Activated naive CD8-positive, alpha-beta T cell treated with anti-CD3 and anti-CD28 coated beads for 36 hours (primary cell): ENCODE measurements at places on chromosomes 16 and 17. TPM values are rescaled to one million over a fixed set of nuclear protein-coding genes. Genes with fewer than 3 reads are reported as not detected.

GRCh38 chr17:57158795-57159194 is 73.7 kb downstream of the AKAP1 start:
- H3K36me3 ChIP-seq, result peaks cover 1% of the 10 kb centered on the region
- no peak overlapping the region for H3K27ac ChIP-seq
- no peaks in the 10 kb centered on the region for H3K4me1 ChIP-seq
- no peaks in the 10 kb centered on the region for H3K27me3 ChIP-seq

- H3K4me1 ChIP-seq, result peaks cover 2% of the 10 kb centered on the region
- no peak overlapping the region for H3K27ac ChIP-seq
- no peaks in the 10 kb centered on the region for H3K27me3 ChIP-seq
- DNase-seq, result no peak
Measured at GRCh38 chr16:74682556-74682955, 15.9 kb upstream of the RFWD3 start.

DNA sequence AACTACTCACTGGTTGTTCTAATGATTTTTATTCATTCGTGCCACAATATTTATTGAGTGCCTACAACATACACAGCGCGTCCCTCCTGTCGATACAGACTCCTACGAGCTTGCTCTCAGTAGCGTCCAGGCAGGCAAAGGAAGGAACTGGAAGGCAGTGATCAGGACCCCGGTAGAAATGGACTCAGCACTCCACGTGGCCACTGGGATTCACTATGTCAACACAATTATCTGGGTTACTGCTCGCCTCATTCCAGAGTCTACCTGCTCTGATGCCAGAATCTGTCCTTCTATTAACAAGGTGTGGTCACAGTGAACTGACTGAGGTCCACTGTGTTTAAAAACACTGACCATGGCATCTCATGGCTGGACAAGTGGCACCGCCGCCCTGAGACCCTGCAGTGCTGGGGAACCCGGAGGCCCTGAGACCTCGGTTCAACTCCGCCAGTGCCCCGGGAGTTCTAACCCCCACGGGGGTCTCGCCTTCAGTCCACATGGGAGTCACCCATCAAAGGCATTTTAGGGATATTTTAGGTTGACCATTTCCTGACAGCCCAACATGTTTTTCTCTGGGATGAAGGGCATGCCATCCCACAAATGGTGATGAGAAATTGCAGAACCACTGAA is 71.4 kb downstream of the ZFHX3 start:
- no peak overlapping the region for H3K27ac ChIP-seq
- H3K4me3 ChIP-seq, result no peak overlapping the region
- H3K4me1 ChIP-seq, result no peaks in the 10 kb centered on the region
- no peaks in the 10 kb centered on the region for H3K27me3 ChIP-seq
- no peak for DNase-seq

DNA sequence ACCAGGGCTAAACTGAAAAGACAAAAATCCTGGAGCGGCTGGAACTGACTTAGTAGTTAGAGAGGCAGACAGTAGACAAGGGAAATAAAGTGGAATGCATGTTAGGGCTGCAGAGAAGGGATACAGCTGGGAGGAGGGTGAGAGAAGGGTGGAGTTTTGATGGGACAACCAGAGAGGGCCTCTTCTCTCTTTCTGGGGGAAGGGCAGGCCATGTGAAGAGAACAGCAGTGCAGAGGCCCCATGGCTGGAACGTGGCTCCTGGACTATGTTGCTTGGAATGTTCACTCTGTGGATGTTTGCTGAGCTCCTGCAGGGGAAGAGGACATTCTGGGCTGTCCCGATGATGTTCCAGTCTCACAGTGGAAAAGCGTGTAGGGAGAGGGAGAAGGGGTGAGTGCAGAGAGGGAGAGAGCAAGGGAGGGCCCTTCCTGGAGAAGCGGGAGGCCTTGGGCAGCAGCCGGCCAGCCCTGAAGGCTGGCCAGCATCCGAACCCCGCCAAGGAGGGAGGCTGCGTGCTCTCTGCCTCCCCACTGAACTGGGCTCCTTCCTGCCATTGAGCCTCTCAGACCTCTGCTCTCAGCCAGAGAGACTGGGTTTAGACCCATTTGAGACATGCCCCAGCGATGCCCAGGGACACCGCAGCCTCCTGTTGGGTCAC is 33.1 kb upstream of the GSE1 start:
- no peak overlapping the region for H3K27ac ChIP-seq
- H3K27me3 ChIP-seq, result no peaks in the 10 kb centered on the region
- peaks cover 43% of the 10 kb centered on the region for H3K4me1 ChIP-seq

DNA sequence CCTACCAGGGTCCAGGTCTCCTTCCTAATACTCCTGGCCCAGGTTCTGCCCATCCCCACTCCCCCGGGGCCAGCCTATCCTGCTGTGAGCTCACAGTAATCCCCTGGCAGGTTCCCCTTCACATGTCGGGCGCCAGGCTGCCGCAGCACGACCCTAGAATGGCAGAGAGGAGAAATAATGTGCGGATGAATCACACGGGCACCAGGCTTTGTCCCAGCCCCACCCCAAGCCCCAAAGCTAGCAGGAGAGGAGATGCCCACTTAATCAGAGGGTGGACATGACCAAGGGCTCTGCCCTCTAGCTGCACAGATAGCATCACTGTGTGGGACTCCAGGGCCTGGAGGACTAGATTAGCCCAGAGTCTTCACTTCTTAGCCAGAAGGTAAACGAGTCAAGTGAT is 39.5 kb downstream of the ST3GAL2 start:
- no peak overlapping the region for H3K4me3 ChIP-seq
- DNase-seq, result no peak
- H3K27me3 ChIP-seq, result no peaks in the 10 kb centered on the region
- no peak overlapping the region for H3K27ac ChIP-seq

- no peak for DNase-seq
- no peaks in the 10 kb centered on the region for H3K36me3 ChIP-seq
- H3K27ac ChIP-seq, result no peak overlapping the region
- H3K4me3 ChIP-seq, result no peak overlapping the region
- no peaks in the 10 kb centered on the region for H3K27me3 ChIP-seq
Measured at GRCh38 chr17:14593956-14594355, 293.1 kb downstream of the HS3ST3B1 start.

DNA sequence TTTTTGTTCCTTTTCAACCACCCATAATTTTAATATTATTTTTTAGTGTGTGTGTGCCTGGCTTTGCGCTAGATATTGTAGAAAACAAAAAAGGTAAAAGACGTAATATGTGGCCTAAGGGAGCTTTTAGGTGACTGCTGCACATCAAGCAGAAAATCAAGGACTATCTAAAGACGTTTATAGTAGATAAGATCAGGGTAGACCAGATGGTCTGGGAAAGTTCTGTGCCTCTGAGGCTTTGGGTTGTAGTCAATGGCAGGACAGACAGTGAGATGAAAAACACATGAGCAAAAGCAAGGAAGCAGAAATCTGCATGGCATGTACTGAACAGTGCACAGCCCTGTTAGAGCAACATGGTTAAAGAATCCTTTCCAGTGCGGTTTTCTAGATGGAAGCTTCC is 26.8 kb upstream of the ARHGAP23 start:
- no peaks in the 10 kb centered on the region for H3K4me1 ChIP-seq
- DNase-seq, result no peak
- peaks cover 2% of the 10 kb centered on the region for H3K36me3 ChIP-seq
- H3K27me3 ChIP-seq, result no peaks in the 10 kb centered on the region
- H3K4me3 ChIP-seq, result no peak overlapping the region

DNA sequence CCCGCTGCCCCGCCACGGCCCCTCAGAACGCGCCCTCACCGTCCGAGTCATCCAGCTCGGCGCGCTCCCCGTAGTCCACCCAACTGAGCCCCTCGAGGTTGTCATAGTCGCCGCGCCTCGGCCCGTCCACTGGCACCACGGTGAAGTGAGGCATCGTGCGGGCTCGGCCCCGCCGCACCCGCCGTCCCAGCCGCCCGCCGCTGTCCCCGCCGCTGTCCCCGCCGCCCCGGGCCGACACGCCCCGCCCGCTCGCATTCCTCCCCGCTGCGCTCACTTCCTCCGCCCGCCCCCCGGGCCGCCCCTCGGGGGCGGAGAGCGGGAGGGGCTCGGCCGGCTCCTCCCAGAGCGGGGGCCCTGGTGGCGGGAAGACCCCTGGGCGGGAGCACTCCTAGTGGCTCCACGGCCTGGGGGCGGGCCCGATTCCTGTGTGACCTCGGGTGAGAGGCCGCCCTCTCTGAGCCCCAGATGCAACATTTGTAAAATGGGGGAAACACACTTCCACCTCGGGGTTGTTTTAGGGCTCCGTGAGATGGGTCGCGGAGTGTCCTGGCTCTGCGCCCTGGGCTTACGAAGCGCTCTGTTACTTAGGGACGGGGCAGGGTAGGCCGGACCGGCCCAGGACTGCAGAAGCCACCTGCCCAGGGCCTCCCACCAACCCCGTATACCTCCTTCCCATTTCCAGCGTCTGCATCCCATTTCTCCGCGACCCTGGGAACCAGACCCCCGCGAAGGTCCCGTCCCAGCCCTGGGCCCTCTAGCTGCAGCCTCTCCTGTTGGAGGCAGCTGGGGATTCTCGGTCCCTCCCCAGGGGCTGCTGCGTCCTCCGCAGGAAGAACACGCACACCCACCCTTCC is at the start of gene SLC12A4:
TSS of gene SLC12A4 (minus strand) at position 238 of the 854 bp plus-strand sequence. CDS start at position 154, 84 bp downstream.
- H3K27me3 ChIP-seq, result no peaks in the 10 kb centered on the region
- H3K4me3 ChIP-seq, result peak within 1 kb of the TSS; percentile 99
- peak within 1 kb of the TSS; percentile 93 for H3K27ac ChIP-seq
- DNase-seq, result peak; percentile 98
- peaks cover 16% of the 10 kb centered on the region for H3K4me1 ChIP-seq

DNA sequence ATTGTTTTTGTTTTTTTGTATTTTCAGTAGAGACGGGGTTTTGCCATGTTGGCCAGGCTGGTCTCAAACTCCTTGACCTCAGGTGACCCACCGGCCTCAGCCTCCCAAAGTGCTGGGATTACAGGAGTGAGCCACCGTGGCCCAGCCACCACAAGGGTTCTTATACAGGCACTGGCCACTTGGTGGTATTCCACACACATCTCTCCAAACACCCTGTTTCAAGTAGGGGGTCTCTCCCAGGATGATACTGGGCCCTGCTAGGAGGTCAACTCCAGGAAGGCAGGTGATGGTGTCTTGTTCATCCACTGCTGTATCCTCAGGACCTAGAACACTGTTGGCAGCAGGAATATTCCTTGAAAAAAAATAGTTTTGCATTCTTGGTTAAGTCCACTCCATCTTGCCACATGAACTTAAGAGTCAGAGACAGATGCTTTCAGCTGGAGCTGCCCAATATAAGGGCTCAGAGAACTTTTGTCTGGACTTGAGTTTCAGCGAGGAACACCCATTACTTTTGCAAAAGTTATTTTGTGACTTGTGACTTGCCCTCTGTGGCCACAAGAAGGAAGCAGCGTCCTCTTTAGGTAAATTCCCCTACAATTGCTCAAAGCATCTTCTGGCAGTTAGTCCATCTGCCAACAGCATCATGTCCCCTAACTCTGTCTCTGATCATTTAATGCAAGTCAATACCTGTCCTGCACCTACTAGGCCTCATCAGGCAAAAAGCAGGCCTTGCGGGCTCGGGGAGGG is 7.4 kb upstream of the EEF2K start:
- peaks cover 6% of the 10 kb centered on the region for H3K27me3 ChIP-seq
- no peak overlapping the region for H3K4me3 ChIP-seq
- H3K27ac ChIP-seq, result no peak overlapping the region
- peaks cover 10% of the 10 kb centered on the region for H3K36me3 ChIP-seq
- peaks cover 28% of the 10 kb centered on the region for H3K4me1 ChIP-seq
- DNase-seq, result no peak

- H3K27ac ChIP-seq, result no peak overlapping the region
- H3K36me3 ChIP-seq, result peaks cover 3% of the 10 kb centered on the region
- H3K4me3 ChIP-seq, result no peak overlapping the region
- peaks cover 32% of the 10 kb centered on the region for H3K27me3 ChIP-seq
- no peak for DNase-seq
- no peaks in the 10 kb centered on the region for H3K4me1 ChIP-seq
Measured at GRCh38 chr17:26962255-26963162, 331.4 kb upstream of the WSB1 start.

DNA sequence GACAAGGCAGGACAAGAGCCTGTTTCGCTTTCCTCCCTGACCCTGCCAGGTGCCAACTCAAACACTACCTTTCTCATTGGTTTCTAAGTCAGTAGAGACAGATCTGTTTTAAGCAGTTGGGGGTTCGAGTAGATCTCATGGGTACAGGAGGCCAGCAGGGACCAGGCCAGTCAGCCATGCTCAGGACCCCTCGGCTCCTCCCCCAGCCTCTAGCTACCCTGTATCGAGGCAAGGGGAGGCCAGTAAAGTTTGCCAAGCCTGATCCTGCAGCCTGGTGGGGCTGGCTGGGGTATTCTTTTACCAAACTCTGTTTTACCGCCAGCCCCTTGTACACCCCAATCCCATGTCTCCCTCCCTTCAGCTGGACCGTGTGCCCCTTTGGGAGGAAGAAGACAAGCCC is 26.6 kb downstream of the OR1D5 start:
- no peak overlapping the region for H3K27ac ChIP-seq
- peaks cover 29% of the 10 kb centered on the region for H3K27me3 ChIP-seq
- DNase-seq, result no peak
- H3K4me1 ChIP-seq, result peaks cover 6% of the 10 kb centered on the region
- no peaks in the 10 kb centered on the region for H3K36me3 ChIP-seq
- no peak overlapping the region for H3K4me3 ChIP-seq

DNA sequence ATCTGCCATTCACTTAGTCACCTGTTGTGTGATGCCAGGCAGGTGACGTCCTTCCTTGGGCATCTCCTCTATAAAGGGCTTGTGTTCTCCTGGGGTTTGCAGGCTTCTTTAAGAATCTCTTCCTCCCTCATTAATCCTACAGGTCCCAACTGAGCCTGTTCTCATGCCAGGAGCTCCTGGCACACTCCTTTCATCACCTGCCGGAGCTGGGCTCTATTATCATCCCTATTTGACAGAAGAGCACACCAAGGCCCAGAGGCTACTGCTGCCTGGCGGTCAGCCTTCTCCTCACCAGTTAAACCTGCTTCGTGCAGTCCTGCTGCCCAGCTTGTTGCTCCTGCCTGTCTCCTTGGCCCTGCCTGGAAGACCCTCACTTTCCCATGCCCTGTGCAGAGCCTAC is 51.2 kb downstream of the RAI1 start:
- no peaks in the 10 kb centered on the region for H3K27me3 ChIP-seq
- no peak for DNase-seq
- H3K4me1 ChIP-seq, result peaks cover 35% of the 10 kb centered on the region
- H3K36me3 ChIP-seq, result no peaks in the 10 kb centered on the region
- H3K4me3 ChIP-seq, result no peak overlapping the region

- peaks cover 6% of the 10 kb centered on the region for H3K4me1 ChIP-seq
- H3K27ac ChIP-seq, result peak overlapping the region; percentile 63
- H3K27me3 ChIP-seq, result no peaks in the 10 kb centered on the region
- H3K36me3 ChIP-seq, result peaks cover 14% of the 10 kb centered on the region
Measured at GRCh38 chr16:84062734-84063640, 20.4 kb upstream of the SLC38A8 start.

NKD1 gene
- total RNA-seq, result 0.87 TPM

HOXB1 gene
- total RNA-seq, result not detected

SLFN11 gene
- total RNA-seq, result 35.6 TPM

VPS25 gene
- total RNA-seq, result 90.4 TPM

SHCBP1 gene
- total RNA-seq, result 41.6 TPM

SPATA22 gene
- total RNA-seq, result 0.16 TPM

C17orf78 gene
- total RNA-seq, result not detected
